ENCODE measurements at places on chromosomes 16 and 17.

GRCh38 chr16:65825191-65825856 is 541.2 kb upstream of the CDH5 start:
- no peak for DNase-seq

DNA sequence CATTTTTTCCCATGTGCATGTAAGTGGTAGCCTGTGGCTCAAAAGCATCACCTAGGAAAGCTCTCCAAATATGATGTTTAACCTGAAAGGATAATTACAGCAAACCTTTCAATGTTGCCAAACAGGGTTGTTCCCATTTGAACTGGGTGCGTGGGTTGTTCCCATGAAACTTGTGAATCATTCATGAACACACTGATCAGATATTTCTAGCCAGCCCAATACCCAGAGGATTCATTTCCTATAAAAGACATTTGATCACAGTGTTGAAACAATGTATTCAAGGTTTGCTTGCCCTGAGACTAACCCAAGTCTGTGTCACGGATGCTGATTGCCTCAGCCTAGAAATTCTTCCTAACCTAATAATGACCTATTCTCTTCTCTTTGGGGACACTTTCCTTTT is 12.9 kb downstream of the KRT39 start:
- no peak for DNase-seq

GRCh38 chr17:1471911-1472821 is 16.1 kb upstream of the CRK start:
- no peak for DNase-seq

- no peak for DNase-seq
Measured at GRCh38 chr17:44909681-44910144, 5.6 kb downstream of the GFAP start.

GRCh38 chr17:28751600-28752366 is 8.0 kb downstream of the TRAF4 start:
- DNase-seq: no peak

- DNase-seq: no peak
Measured at GRCh38 chr17:39578272-39578671, 29.4 kb downstream of the NEUROD2 start.

Measured in stimulated activated CD8-positive, alpha-beta memory T cell treated with anti-CD3 and anti-CD28 coated beads, Interleukin-7, amount 100 ng/mL, for 24 hours (primary cell).